Suppressor macrophage (primary cell): ENCODE measurements at places on chromosomes 2 and 18.

- peak; percentile 86 for DNase-seq
Observed at GRCh38 chr2:65377556-65378192, 54.7 kb downstream of the SPRED2 start.

DNA sequence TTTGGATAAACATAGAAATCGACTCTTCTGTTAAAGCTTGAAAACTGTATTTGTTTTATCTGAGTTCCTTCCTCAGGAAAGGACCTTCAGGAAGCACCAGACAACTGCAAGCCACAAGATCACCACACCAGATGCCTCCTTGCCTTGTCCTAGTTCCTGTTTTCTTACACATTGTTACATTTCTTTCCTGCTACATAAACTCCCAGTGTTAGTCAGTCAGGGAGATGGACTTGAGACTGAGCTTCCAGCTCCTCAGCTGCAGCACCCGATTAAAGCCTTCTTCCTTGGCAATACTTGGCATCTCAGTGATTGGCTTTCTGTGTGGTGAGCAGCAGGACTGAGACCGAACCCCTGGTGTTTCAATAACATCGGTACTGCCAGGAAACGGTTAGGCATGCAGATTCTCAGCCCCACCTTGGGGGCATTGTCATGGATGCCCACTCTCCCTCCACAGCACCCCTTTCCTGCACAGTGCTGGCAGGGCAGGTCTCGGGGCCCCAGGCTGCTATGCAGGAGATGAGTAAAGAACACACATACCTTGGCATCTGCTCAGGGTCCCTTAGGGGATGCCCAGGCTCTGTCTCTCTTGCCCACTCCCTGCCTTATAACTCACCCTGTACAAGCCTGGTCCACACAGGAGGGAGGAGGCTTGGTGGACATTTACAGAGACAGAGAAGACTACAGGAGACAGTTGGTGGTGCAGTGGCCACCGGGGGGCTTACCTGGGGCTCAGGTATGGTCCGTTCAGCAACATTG is 32.6 kb downstream of the ANKMY1 start:
- no peak for DNase-seq

- DNase-seq: no peak
Observed at GRCh38 chr2:6937582-6937981, 20.4 kb downstream of the RNF144A start.

DNA sequence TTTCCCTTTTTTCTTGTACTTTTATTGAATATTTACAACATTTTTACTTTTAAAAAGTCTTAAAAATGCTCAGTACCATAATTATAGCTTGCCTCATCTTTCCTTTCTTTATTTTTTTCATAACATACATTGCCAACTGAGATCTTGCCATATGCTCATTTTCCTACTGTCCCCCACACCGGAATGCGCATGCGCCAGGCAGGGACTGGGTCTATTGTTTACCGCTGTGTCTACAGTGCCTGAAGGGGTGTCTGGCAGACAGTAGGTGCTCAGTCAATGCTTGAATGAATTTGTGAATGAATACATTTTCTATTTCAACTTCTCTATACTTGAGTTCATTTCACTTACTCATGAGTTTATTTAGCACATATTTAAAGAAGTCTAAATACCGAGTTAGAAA is 158.0 kb downstream of the CYP26B1 start:
- no peak for DNase-seq
